ENCODE measurements at places on chromosomes 5 and 9.

GRCh38 chr9:96344458-96345180 lies 38.9 kb downstream of the SLC35D2 start:
- no peak for DNase-seq

DNA sequence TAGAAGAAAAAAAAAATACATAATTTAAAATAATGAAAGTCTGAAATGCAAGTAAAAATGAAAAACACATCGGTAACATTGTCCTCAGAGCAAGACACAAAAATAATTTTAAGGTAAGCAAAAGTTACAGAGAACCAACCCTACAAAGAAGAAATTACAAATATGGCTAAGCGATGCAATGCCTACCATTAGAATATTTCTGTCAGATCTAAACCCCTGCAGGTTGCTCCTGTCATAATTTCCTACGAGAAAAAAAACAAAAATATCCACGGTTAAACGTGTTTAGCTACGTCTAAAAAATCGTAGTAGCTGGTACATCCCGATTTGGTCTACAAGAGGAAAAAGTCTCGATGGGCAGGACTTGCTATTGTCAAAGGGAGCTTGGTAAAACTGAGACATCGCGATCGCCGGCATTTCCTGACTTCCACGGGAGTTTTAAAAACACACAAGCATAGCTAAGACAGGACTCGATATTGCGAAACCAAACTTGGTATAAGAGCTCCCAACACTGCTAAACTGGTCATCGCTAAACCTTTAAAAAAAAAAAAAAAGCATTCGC lies 1.1 kb upstream of the ANXA2R start:
- DNase-seq = no peak

GRCh38 chr5:20974426-20974825 lies 986.4 kb upstream of the CDH18 start:
- no peak for DNase-seq

DNA sequence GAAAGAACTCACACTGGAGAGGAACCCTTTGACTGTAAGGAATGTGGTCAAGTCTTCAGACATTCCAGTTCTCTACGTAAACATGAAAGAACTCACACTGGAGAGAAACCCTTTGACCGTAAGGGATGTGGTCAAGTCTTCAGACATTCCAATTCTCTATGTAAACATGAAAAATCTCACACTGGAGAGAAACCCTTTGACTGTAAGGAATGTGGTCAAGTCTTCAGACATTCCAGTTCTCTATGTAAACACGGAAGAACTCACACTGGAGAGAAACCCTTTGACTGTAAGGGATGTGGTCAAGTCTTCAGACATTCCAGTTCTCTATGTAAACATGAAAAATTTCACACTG lies 32.6 kb downstream of the MAPK9 start:
- no peak for DNase-seq

- no peak for DNase-seq
Observed at GRCh38 chr5:143673676-143674468, 138.1 kb upstream of the HMHB1 start.

GRCh38 chr9:79895232-79895631 lies 323.5 kb downstream of the TLE4 start:
- DNase-seq = no peak

GRCh38 chr5:67612961-67613360 lies 416.4 kb upstream of the CD180 start:
- DNase-seq = no peak

GRCh38 chr5:169218861-169219260 lies 82.1 kb downstream of the SLIT3 start:
- no peak for DNase-seq

GRCh38 chr5:54401515-54401914 lies 54.0 kb upstream of the HSPB3 start:
- DNase-seq = no peak

GRCh38 chr5:54093081-54093492 lies 217.3 kb downstream of the ARL15 start:
- no peak for DNase-seq

- peak; percentile 68 for DNase-seq
Observed at GRCh38 chr5:392431-392988, 50.5 kb upstream of the EXOC3 start.

GRCh38 chr5:93566091-93566490 lies 14.9 kb downstream of the NR2F1-AS1 start:
- no peak for DNase-seq

DNA sequence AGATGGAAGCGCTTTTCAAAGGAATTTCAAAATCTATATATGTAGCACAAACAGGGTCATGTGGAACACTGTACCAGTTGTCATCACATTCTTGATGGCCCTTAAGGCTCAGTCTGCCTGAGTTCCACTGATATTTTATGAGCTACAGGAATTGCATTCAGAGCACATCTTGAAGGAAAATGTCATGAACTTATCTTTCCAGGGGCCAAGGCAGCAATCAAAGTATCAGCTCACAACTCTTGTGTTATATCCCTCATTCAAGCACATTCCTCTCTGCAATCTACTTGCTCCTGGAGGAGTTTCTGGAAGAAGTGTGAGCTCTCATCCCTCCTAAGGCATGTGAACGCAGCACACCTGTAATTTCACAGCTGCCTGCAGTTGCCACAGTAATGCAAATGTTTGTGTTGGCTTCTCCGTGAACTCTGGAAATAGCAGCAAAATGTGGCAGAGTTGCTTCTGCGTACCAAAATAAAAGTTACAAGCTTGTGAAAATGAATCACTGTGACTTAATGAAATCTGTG lies 89.7 kb upstream of the EQTN start:
- no peak for DNase-seq

GRCh38 chr5:167167191-167167795 lies 1124.2 kb upstream of the WWC1 start:
- DNase-seq = no peak

GRCh38 chr9:19479874-19480273 lies 71.1 kb downstream of the ACER2 start:
- DNase-seq = no peak

GRCh38 chr9:111066468-111066867 lies 28.2 kb upstream of the LPAR1 start:
- no peak for DNase-seq

DNA sequence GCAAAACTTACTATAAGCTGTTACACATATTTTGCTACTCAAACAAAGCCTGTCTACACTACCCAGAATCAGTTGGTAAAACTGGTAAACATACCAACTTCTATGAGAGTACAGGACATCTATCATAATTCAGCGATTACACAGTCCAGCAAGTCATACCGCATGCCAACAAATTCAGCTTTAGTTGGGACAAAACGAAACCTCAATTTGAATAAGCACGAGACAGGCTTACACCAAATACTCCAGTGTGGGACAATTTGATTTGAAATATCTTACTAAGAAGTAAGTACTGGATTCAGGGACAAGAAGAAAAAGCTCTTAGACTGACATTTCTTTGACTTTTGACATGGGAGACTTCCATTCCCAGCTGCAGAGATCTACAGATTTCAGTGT lies 2.0 kb downstream of the NRG2 start:
- no peak for DNase-seq
